Smooth muscle cell of the coronary artery (primary cell): ENCODE measurements at places on chromosomes 16 and 17. TPM values are rescaled to one million over a fixed set of nuclear protein-coding genes. Genes with fewer than 3 reads are reported as not detected.

Gene PPP1R27
- 0.15 TPM in 1 of 2 replicates, not detected in the other for total RNA-seq

Gene SHISA9
- total RNA-seq: under 0.01 TPM in 1 of 2 replicates, not detected in the other

Gene ARHGDIG
- 2.2 and 2.9 TPM in 2 replicates for total RNA-seq

Gene SNAI3
- not detected in 2 replicates for total RNA-seq

Gene TPSD1
- not detected in 2 replicates for total RNA-seq

Gene MYH8
- not detected in 2 replicates for total RNA-seq

Gene ST6GALNAC1
- 0.23 TPM in 1 of 2 replicates, not detected in the other for total RNA-seq

Gene MT1A
- 1.7 TPM in 1 of 2 replicates, not detected in the other for total RNA-seq

Gene ZFHX3
- 3.7 and 8.3 TPM in 2 replicates for total RNA-seq

Gene ZG16
- not detected in 2 replicates for total RNA-seq

Gene KAT2A
- 5.6 and 11.1 TPM in 2 replicates for total RNA-seq

Gene KLHL36
- total RNA-seq: 48.2 and 107 TPM in 2 replicates
